Stimulated activated CD8-positive, alpha-beta memory T cell treated with anti-CD3 and anti-CD28 coated beads, Interleukin-4, amount 100 ng/mL, for 1 hour (primary cell): ENCODE measurements at places on chromosomes 12 and 14.

GRCh38 chr12:2101359-2101758, 48.6 kb downstream of the CACNA1C start:
- no peak for DNase-seq

DNA sequence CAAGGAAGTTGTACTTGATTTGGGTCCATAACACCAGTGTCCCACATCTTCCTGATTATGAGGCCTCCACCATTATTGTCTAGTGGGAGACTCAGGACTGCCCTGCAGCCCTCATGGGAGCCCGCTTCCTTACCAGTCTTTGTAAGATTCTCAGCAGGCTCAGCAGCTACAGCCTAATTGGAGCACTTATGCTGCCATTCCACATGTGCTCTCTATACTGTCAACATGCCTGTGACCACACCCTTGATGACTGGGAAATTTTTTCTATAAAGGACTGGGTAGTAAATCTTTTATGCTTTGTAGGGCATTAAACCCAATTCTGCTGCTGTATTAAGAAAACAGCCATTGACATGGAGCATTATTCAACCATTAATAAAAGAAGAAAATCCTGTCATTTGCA, 145.5 kb upstream of the IGF1 start:
- DNase-seq, result no peak

- DNase-seq, result no peak
Observed at GRCh38 chr12:54195737-54196347, 7.1 kb upstream of the SMUG1 start.

GRCh38 chr12:43337571-43338444, 214.2 kb downstream of the ADAMTS20 start:
- no peak for DNase-seq

DNA sequence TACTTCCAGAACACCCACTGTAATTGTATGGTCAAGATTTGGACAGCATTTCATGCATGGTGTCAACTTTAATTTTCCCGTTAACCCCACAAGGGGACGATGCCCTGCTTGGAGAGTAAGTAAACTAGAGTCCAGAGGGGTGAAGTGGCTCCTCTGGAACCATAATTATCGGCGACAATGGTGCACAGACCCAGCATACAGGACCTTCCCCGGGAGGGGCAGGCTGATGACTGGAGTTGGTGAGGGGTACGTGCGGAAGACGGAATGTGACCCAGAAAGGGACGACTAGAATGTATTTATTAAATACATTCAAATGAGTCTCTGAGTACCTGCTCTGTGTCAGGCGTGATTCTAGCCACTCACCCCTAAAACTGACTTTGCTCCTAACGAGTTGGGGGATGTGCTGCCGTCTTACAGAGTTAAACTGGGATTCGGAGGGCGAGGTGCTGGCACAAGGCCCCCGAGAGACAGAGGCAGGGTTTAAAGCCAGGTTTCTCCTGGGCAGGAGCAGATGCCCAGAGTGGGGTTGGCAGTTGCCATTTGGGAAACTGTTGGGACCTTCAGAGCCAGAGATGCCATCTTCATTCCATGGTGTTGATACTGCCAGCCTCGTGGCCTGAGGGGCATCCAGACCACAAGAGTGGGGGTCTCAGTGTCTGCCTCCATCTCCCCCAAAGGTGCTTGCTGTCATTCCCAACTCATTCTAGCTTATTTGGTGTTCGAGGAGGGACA, 10.9 kb downstream of the RTL1 start:
- no peak for DNase-seq

GRCh38 chr12:121061831-121062230, 22.8 kb upstream of the OASL start:
- no peak for DNase-seq

DNA sequence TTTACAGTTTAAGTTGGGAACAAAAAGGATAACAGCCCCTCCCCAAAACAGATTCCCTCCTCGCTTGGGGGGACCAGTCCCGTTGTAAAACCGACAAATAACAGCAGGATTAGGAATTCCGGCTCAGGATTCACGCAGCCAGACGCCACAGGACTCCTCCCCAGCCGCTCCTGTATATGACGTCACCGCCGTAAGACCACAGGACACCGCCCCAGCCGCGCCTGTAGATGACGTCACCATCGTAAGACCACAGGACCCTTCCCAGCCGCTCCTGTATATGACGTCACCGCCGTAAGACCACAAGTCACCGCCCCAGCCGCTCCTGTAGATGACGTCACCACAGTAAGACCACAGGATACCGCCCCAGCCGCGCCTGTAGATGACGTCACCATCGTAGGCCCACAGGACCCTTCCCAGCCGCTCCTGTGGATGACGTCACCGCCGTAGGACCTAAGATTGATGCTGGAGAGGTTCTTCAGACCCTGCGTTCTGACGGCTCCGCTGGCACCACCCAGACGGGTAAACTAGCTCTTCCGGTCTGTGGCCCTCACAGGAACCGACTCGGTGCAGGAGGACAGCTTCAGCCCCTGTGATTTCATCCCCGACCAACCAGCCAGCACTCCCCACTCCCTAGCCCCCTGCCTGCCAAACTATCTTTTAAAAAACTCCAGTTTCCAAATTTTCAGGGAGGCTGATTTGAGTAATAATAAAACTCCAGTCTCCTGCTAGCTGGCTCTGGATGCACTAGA, 43.9 kb upstream of the FBRSL1 start:
- peak; percentile 18 for DNase-seq

DNA sequence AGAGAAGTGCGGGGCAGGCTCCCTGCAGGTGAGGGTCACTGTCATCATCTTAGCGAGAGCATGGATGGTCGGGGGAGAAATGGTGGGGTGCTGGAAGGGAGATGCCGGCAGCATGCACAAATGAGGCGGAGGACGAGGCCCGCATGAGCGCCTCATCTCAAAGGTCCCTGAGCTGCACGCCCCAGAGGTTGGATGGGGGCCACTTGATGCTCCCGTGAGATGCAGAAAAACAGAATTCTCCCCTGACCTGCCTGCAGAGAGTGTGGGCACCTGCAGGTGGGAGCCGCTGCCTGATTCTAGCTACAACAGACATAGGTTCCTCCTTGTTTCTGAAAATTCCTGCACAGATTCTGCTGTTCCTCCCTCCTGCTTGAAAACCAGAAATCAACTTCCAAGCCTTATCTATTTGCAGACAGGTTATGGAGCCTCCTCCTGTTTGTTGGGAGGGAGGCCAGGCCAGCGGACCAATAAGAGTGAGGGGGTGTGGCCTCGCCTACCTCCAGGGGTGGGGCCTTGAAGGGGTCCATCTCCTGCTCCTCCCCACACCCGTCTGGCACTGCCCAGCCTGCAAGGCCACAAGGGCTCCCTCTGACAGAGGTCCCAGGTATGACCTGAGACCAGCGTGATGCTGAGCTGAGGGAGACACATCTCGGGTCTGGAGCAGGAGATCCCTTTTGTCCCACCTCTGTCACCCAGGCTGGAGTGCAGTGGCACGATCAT, 67.2 kb downstream of the KDM2B start:
- DNase-seq, result no peak

DNA sequence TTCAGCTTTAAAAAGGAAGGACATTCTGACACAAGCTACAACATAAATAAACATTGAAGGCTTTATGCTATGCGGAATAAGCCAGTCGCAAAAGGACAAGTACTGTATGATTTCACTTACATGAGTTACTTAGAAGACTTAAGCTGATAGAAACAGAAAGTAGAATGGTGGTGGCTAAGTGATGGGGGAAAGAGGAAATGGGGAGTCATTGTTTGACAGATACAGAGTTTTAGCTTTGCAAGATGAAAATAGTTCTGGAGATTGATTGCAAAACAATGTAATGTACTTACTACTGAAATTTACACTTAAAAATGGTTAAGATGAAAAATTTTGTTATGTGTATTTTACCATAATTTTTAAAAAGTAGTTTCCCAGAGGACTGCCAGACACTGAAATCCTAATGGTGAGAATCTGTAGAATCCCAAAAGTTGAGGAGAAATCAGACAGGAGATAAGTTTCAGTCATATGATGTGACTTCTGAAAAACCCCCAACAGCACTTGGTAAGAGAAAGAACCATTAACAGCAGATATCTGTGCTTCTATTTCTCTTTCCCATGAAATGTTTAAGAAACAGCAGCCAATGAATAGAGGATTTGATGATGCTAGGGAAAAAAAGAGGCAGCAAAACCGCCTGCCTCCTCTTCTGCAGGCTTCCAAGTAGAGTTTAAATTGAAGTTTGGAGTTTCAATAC, 16.6 kb upstream of the CLEC2A start:
- DNase-seq, result no peak

DNA sequence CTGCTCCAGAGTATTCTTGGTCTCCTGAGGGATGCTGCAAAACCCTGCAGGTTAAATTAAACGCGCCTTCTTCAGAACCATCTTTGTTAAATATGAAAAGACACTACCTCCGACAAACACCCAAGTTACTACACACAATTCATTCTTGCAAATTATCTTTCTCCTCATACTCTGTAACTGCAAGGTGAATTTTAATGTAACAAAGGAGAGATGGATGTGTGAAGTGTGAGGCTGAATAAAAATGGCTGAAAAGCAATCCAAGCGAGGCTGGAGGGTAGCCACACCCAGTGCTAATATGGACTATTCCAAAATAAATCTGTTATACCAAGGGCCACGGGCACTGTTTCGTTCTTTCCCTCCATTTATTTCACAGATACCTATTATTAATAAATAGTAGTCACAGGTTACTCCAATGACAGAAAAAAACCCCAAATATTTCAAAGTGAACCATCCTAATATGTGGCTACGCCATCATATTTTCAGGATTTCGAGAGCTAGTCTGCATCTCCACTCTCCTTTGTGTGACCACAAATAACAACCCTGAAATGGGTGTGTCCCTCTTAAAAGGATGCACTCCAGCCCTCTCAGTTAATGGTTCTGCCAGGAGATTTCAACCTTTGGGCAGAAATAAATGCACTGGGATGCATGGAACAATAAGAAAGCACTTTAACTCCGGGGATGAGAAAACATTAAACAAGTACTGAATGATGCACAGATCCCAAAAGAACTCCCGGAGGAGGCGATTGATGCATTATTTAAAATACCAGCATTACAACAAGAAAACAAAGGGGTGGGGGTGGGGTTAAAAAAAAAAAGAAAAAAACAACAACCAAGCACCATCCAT, 53.1 kb upstream of the CCDC175 start:
- DNase-seq, result no peak

GRCh38 chr12:46267575-46267824, 1.3 kb downstream of the SLC38A1 start:
- DNase-seq, result no peak

DNA sequence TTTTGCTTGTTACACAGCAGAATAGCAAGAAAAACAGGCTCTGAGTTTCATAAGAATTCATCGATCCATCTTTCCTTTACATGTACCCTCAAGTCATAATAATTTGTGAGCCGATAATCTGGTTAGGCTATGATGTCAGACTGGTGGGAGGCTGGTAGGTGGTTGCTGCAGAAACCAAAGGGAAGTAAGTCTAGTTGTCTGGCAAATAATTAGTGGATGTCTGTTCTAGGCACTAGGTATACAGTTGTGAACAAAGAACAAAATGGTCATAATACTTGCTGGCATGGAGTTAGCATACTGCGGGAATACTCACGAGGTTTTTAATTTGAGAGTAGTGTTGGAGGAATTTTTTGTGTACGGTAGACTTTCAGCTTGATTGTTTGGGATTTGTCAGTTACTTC, 8.8 kb downstream of the SUSD6 start:
- no peak for DNase-seq

- DNase-seq, result no peak
Observed at GRCh38 chr12:6541371-6542165, 7.3 kb downstream of the GAPDH start.

- DNase-seq, result no peak
Observed at GRCh38 chr12:88921434-88921833, 341.2 kb upstream of the KITLG start.

DNA sequence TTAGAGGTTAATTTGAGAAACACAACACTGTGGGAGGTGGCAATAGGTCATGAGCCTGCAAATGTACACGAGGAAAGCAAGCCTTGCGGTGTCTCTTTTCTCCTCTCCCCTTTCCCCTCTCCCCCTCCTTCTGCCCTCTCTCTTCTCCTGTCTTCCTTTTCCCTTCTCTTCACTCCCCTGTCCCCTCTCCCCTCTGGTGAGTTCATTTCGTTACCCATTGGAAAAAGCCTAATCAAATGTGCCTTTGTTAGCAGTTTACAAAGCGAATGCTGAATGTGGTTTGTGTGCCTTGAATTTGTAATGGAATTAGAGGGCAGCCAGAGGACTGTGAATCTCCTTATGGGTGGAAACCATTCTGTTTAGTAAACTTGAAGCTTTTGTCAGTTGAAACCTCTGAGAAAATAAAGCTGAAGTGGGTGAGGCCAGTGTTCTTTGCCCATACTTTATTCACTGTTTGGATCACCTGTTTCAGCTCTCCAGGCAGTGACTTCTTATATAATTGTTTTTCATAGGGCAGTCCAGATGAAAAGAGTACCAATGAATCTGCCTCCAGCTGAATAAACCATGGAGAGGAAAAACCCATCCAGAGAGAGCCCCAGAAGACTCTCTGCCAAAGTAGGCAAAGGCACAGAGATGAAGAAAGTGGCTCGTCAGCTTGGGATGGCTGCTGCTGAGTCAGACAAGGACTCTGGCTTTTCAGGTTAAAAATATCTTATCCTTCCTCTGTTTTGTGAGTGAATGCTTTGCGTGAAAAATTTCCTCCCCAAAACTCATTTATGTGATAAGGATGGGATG, 7.3 kb downstream of the CIPC start:
- DNase-seq, result no peak

- DNase-seq, result no peak
Observed at GRCh38 chr12:110107369-110108281, 16.5 kb upstream of the IFT81 start.

DNA sequence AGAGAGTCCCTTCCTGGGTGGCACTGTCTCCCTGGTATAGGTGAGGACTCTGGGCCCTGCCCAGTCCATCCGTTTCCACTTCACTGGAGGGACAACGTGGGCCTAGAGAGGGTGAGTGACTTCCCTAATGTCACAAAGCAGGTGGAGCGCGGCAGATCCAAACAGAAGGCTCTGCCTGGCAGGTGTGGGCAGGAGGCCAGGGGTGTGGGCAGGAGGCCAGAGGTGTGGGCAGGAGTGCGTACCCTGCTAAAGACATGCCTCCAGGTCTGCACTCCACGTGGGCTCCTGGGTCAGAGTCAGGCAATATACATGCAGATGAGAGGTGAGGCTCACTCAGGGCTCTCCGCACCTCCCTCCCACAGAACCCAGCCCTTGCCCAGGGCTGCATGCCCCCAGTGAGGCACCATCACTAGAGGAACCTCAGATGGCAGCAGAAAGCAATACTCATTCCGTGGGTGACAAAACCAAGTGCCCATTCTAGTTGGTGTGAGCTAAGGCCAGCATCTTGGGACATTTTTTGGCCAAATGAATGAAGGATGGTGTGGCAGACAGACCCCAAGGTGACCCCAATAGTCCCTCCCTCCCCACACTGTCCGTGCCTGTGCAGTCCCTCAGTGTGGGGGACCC, 271.6 kb upstream of the RTL1 start:
- DNase-seq, result no peak

DNA sequence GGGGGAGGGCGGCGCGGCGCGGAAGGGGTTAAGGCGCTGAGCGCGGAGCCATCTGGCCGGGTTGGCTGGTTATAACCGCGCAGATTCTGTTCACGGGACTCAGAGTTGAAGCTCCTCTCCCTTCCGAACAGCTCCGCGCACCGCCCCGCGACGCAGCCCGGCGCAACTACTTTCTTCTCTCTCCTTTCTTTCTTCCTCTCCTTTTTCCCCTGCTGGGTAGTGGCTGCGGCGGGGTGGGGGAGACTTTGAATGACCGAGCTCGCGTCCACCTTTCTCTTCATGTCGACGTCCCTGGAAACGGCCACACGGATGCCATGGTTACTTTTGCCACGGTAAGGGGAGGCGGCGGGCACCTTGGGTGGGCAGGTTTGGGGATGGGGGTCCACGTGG, at the start of gene NTF3:
NTF3 (plus strand) TSS at position 98 of the 390 bp plus-strand sequence; CDS start at position 315, 217 bp downstream.
- no peak for DNase-seq

- no peak for DNase-seq
Observed at GRCh38 chr14:26323869-26324268, 274.0 kb downstream of the NOVA1 start.

GRCh38 chr12:74963304-74963703, 246.3 kb downstream of the KCNC2 start:
- DNase-seq, result no peak
